ENCODE measurements at places on chromosomes 5 and 9.

DNA sequence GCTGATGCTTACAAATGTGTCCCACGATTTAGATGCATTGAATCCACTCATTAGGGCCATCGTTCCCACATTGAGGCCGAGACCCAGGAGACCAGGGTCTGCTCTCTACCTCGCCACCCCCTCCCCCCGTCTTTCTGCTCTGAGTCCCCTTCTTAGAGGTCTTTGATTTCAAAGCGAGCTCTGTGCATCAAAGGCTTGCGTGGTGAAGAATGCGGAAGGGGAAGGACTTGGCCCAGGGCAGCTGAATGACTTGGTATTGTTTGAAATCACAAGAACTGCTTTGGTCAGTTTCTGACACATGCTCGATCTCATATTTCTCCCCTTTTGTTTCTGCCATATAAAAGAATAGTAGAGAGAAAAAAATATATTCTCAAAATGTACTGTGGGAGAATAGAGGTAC lies 78.3 kb upstream of the IRX1 start:
- DNase-seq: no peak

DNA sequence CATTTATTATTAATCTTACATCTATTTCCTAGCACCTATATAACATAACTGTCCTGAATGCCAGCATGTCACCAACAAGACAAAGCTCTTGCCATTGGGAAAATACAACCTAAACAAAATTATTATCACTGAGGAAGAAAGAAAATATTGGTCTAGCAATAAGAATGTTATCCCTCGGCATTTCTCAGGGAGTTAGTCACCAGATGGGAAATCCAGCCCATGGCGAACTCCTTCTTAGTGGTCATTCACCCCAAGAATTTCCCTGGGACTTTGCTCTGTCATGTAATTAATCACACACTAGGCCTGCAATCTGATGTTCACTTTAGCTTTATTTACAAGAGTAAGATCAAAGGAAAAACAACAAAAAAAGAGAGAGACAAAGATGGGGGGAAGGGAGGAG lies 56.1 kb upstream of the TAS2R1 start:
- DNase-seq: no peak

DNA sequence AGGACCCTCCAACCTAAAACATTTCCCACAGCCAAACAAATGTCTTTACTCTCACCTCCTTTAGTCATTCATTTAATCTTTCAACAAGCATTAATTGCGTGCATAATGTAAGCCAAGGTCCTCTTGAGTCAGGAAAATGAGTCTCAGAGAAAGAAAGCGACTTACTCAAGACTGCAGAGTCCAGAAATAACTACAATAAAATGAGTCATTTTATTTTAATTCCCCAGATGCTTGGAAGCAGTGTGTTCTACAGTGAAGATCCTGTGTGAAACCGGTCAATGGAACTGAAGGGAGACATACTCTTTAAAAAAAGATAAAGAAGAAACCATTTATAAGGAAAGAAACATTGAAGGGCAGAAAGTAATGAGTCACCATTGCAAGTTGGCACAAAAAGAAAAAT lies 513.7 kb downstream of the CDK5RAP2 start:
- no peak for DNase-seq

DNA sequence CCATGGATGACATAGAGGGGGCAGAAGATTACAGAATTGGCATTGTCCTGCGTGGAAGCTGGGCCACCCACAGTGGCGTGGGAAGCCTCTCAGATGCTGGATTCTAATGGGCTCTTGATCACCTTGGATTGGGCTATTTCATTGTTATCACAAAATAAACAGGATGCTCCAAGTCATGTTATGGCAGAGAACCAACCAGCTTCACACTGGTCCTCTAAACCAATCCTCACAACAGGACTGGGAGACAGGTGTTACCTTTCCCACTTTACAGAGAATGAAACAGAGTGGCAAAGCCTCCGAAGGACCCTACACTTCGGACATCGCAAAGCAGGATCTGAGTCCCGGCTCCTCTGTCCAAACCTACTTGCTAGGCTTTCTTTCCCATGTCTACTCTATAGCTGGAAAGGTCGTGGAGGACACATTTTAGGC lies 455 bp upstream of the SMIM3 start:
- no peak for DNase-seq

GRCh38 chr5:136992796-136993489 lies 506.2 kb downstream of the SPOCK1 start:
- DNase-seq: no peak

GRCh38 chr9:111696796-111697195 lies 35.4 kb downstream of the GNG10 start:
- no peak for DNase-seq

DNA sequence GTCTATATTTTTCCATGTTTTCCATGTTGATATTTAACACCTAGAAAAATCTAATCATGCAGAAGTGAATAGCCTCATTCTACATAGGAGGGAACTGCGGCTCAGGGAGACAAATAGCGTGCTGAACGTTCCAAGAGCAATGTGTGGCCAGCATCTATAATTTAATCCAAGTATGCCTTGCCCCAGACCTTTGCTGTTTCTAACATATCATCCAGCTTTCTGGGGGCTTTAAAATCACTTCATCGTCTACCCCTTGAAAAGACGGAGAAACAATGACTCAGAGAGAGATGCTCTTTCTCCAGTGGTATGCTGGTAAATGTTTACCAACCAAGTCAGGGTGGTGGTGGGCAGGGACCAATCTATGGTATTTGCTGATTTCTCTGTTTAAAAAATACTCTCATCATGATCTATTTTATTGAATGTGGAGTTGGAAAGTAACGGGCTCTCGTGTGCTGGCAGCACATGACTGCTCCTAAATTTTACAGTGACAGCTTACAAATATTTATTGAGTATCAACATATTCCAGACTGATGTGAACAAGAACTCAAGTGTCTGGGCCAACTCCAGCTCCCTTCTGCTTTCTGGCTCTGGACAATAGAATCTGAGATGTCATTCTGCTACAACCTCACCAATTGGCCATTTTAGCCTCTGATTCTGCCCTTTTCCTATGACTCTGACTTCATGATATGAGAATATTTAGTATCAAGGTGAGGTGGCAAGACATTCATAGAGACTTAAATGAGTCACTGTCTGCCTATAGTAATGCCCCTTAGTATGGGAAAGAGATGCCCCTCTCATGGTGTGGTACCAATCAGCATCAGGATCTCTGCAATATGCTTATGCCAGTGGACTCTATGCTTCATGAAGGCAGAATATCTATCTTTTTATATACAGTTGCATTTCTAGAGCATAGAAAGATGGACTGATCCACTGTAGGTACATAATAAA lies 407.4 kb upstream of the TNC start:
- no peak for DNase-seq

- no peak for DNase-seq
These were observed 302.8 kb upstream of the RASA1 start for GRCh38 chr5:86964889-86965288.

DNA sequence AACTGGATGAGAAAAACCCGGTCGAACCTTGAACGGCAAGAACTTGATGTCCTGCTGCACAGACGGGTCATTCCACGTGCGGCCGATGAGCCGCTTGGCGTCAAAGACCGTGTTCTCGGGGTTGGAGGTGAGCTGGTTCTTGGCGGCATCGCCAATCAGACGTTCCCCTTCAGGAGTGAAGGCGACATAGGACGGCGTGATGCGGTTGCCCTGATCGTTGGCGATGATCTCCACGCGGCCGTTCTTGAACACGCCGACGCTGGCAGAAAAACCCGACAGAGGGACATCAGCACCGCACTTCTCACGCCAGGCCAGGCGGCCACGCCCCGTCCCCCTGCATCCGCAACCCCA lies 519 bp downstream of the HSPA5 start:
- peak; percentile 74 for DNase-seq

DNA sequence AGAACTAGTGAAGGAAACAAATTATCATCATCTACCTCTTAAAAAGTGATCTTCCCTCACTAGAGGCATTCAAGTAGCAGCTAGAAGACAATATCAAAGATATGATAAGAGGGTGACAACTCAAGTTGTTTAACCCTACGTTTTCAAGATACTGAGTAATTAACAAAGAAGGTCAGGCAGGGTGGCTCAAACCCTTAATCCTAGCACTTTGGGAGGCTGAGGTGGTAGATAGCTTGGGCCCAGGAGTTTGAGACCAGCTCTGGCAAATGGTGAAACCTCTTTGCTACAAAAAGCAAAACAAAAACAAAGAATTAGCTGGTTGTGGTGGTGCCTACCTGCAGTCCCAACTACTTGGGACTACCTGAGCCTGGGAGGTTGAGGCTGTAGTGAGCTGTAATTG lies 408.2 kb upstream of the TUSC1 start:
- no peak for DNase-seq

- DNase-seq: no peak
These were observed 353.9 kb upstream of the MEF2C start for GRCh38 chr5:89236900-89237299.

DNA sequence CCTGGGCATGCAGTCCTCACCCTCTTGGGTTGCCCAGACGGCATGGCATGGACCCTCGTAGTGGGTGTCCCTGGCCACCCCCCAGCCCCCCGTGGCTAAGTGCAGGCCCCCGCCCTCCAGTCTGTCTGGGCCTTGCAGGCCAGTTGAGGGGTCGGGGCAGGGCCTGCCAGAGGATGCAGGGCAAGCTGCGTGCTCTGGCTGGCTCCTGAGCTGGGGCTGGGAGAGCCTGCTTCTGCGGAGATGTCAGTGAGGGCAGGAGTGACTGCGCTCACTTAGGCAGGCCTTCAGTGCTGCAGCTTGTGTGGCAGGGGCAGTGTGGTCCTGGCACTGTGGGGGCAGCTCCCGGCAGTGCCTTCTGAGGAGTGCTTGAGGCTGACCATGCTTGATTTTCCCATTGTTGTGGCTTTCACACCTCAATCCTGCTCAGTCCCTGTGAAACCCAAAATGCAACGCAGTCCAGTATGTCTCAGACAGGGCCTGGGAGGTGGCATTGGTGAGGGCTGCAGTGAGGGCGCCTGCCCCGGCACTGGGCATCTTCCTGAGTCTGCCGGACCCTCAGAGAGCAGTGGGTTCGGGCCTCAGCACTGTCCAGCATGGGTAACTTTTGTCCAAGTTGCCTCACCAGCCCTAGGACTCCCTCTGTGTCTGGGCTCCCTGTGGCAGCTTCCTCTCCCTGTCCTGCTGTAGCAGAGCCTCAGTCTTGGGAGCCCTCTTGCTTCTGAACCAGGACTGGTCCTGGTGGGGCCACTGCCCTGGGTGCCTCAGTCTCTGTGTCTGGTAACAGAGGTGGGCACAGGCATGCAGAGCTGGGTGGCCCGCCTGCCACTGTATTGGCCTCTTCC lies 93.0 kb downstream of the PHF2 start:
- peak; percentile 43 for DNase-seq

- DNase-seq: no peak
These were observed 2.0 kb upstream of the APC start for GRCh38 chr5:112735702-112736101.

GRCh38 chr9:4464911-4465513 lies 25.3 kb upstream of the SLC1A1 start:
- no peak for DNase-seq

DNA sequence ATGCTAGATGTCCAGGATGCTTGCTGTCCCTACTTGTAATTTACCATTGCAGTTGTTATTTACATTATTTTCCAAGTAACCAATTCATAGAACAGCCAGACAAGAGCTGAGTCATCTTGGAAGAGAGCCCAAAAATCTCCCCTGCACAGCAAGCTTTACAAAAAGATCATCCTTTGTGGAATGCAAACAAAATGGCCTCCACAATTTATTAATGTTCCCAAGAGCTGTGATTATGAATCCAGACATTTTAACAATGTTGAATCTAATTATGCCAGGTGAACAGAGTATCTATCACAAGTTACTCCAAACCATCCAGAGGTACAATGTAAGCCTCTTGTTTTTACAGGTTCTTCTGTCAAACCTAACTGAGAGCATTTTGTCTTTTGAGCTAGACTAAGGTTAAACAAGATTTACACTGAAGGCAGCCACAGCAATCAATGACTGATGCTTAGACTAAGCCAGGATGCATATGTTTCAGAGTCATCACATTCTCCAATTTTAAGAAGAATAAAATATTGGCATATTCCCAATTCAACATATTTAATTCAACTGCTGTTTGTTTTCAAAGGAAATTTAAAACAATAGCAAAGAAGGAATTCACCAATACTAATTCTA lies 95.3 kb upstream of the SLC12A2 start:
- no peak for DNase-seq

DNA sequence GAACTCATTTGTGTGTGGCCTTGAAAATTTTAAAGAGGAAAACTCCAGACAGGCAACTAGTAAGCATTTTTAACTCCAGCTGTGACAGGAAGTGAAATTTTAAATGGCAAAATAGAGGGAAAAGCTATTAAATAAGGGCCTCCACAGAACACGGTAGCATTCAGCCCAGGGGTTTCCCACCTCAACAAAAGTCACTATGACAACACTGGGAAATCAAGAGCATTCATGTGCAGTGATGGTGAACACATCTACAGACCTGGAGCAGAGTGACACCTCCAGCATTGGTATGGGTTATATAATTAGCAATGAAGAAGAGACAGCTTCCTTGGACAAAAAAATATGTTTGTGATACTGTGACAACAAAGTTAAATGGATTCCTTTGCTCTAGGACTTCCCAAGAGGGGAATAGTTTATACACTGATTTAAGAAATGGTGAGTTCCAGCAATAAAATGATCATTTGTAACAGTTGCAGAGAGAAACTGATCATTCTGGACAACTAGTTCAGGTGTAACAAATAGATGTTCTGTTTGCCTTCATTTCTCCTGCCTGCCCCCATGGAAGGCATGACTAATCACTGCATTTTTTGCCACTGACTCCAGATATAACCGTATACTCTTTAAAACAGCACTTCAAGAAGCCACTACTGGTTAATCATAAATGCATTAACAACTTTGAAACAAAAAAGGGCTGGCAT lies 93.3 kb upstream of the SLC44A1 start:
- peak; percentile 1 for DNase-seq

GRCh38 chr5:150596313-150596712 lies 44.1 kb upstream of the SYNPO start:
- no peak for DNase-seq

DNA sequence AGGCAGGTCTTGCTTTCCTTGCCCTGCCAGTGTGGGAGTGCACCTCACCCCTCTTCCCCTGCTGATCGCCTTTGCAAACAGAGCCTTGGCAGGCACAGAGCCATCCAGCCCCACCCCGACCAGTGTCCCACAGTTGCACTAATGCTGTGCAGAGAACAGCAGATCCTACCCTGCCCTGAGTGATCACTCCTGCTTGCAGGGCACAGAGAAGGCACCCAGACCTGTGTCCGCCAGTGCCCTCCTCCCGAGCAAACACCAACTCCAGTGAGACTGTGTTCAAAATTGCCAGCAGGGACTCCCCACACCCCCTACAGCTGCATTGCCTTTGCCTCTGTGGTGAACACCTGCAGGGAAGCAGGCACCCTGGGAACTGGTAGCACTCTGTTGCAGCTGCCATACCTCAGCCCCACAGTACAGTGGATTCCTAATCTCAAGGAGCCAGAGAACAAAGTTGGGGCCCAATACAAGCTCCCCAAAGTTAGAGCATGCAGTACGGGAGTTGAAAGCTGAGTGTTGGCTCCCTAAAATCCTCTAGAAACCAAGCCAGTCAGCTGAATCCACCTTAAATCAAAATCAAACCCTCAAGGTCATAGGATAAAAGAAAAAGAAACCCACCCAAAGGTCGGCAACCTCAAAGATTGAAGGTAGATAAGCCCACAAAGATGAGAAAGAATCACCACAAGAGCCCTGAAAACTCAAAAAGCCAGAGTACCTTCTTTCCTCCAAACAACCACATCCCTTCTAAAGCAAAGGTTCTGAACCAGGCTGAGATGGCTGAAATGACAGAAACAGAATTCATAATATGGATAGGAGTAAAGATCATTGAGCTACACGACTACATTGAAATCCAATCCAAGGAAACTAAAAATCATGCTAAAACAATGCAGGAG lies 92.9 kb upstream of the PIK3R1 start:
- no peak for DNase-seq
